ENCODE measurements at places on chromosomes 4 and X.

DNA sequence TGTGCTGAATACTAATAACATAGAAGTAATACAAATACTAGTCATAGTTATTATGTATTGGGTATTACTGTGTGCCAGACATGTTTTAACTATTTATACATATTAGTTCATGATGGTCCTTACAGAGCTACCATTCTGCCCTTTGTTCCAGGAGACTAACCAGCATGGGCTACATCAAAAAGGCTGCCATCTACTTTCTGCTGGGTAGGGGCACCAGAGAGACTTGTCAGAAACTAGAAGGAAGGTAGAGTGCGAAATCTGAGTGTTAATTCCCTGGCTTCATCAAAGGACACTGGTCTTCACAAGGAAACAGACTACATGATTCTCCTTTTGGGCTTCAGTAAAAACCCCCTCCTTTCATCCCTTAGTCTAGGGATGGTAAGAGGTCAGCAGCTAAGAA is 347.8 kb downstream of the GBA3 start:
- DNase-seq = peak; percentile 17

GRCh38 chr4:158827543-158827981 is 58.7 kb downstream of the FNIP2 start:
- no peak for DNase-seq

GRCh38 chrX:1144293-1144692 is 68.2 kb downstream of the CRLF2 start:
- no peak for DNase-seq

DNA sequence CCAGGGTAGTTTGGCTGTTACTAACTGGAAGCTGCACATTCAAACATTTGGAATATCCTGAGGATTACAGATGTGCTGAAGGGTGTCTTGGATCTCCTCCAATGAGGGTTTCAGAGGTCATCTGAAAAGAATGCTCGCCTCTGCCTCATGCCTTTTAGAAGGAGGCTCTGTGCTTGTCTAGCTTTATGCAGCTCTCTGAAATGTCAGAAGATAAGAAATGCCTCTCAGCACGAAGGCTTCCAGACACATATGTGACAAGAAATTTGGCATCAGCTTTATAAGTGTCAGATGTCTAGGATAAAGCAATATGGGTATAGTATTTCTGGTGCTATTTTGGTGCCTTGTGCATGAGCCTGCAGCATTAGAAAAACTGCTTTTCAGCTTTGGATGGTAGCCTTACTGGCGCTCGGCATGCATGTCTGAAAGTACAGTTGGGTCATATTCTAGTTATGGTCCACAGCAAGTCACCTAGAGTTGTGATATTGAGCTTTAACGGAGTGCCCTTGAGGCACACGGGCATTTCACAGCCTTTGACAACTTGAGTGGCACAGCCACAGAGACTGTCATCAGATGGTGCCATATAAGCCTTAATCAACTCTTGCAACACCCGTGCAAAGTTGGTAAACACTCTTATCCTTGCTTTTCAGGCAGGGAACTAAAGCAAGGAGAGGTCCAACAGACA is 70.8 kb upstream of the PGRMC2 start:
- peak; percentile 77 for DNase-seq

DNA sequence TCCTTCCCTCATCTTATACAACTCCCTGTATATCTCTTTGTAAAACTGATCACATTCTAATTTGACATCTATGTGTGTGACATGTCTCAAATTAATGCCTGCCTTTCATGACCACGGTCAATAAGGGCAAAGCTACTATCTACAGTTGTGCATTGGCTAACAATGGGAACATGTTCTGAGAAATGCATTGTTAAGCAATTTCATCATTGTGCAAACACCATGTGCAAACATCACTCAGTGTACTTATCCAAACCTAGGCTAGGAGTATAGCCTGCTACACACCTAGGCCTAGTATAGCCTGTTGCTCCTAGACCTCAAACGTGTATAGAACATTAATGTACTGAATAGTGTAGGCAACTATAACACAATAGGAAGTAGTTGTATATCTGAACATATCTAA is 95.0 kb downstream of the BANK1 start:
- no peak for DNase-seq

All from kidney tubule cell (primary cell).